Thymus (tissue), 14 donors: ENCODE measurements at places on chromosomes 1 and 21.

DNA sequence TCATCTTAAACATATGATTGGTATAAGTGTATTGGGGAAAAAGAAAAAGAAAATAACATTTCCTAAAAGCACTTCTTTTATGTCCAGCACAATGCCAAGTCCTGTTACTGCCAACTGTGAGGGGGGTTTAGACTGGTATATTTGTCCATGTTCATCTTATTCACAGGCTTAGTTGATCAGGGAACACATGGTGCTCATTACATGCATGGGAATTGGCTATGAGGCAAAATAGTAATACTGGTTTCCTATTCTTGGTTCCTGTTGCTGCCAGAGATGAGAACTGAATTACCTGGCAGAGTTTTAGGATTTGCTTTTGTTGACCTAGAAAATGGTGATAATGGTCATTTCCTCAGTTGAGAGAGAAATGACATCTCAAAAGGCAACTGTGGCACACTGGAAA lies 398.8 kb downstream of the DUSP10 start:
- DNase-seq = no peak

- DNase-seq = no peak
These were observed 46.0 kb downstream of the KCNJ6 start for GRCh38 chr21:37870221-37870620.

DNA sequence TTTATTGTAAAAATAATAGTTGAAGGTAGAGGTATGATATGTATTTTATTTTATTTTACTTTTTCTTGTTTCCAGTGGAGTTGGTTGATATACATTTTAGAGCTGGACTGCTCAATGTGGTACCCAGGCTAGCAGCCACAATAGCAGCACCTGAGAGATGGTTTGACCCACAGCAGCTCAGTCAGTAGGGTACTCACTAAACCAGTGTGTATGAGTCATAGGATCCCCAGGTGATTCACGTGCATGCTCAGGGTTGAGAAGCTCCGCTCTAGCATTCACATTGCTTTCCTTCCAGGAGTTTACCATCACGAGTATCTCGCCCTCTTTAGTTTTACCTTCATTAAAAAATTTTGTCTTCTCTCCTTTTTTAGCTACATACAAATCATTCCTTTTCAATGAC lies 96.0 kb upstream of the PAXBP1 start:
- DNase-seq = no peak

DNA sequence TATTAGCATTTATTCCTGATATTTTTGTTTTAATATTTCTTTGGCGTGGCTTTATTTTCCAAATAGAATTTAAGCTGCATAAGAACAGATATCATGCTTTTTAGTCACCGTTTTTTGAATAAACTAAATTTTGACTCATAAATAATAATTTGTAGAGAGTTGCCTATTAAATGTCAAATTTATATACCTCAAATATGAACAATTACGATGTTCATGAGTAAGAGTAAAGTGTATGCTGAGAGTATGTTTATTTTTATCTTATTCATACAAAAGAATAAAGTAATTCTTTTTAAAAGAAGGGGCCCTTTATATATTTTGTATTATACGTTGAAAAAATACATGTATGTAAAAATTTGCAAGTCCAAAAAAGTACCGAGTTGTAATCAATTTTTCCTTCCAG lies 126.5 kb upstream of the NRIP1 start:
- DNase-seq = no peak

GRCh38 chr1:198318085-198318484 lies 161.3 kb downstream of the NEK7 start:
- no peak for DNase-seq

DNA sequence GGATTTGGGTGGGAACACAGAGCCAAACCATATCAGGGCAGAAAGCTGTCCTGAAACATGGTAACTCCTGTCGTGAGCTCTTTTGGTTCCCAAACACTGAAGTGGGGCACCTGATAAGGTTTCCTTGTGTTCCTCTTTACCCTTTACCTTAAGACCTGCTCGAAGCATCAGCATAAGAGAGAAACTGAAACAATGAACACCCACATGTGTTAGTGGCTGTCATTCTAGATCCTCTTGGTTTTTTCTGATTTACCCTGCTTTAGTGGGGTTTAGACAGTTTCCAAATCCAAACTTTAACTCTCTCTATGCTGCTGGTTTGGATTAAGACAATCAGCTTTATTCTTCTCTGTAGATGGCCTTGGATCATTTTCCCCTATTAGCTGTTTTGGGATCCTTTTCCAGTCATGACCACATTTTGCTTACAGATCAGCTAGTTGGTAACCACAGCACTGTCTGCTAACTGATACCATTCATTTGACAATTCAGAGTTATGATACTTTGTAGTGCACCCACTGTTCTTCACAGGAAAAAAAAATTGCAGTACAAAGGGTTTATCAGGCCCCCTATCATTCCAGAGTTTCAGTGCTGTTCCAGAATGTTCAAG lies 975 bp upstream of the MNDA start:
- DNase-seq = no peak

GRCh38 chr1:44016890-44017400 lies 14.3 kb downstream of the SLC6A9 start:
- DNase-seq = no peak

DNA sequence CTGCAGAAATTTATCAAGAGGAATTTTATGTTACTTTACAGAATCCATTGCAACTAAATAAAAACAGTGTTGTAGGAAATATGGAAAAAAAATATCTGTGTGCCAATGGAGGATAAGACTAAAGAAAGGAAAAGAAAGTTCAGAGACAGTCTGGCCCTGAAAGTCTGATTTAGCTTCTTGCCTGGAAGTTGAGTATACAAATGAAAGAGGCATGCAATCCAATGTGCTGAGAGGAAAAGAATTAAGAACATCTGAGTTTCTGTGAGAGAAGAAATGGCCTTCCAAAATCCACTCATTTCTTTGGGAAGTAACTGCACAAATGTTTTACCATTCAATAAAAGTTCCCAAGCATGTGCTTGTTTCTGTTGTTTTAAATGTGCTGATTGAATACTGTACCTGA lies 65.1 kb downstream of the LHX9 start:
- DNase-seq = no peak

- no peak for DNase-seq
These were observed 10.0 kb downstream of the MAEL start for GRCh38 chr1:166999075-166999474.

GRCh38 chr1:30190511-30191153 lies 532.8 kb downstream of the MATN1 start:
- no peak for DNase-seq

DNA sequence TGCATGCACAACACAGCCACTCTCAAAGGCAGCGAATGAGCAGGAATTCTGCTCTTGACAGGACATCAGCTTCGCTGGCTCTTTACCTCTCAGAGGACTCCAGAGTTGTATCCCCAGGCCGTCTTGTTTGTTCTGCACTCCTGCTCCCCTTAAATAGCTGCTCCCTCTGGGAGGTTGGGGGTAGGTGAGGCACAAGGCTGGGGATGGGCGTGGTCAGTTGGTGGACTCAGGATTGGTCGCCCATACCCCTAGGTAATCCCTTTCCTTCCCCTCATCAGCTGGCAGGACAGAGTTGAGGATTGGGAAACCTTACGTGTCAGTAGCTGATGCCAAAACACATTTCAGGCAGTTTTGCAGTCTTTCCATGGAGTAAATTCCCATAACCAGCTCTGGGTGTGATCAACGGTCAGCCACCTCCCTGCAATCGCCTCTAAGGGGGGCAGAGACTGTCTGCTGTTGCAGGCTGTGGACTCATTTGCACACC lies at the start of gene PLA2G2A:
TSS of gene PLA2G2A (minus strand) at position 125 of the 484 bp plus-strand sequence. CDS start 845 bp downstream, outside the sequence.
- no peak for DNase-seq
